HL-60 (cell line): ENCODE measurements at places on chromosomes 3 and 15.

GRCh38 chr3:147113293-147114044, 292.9 kb downstream of the ZIC4 start:
- no peak for DNase-seq

DNA sequence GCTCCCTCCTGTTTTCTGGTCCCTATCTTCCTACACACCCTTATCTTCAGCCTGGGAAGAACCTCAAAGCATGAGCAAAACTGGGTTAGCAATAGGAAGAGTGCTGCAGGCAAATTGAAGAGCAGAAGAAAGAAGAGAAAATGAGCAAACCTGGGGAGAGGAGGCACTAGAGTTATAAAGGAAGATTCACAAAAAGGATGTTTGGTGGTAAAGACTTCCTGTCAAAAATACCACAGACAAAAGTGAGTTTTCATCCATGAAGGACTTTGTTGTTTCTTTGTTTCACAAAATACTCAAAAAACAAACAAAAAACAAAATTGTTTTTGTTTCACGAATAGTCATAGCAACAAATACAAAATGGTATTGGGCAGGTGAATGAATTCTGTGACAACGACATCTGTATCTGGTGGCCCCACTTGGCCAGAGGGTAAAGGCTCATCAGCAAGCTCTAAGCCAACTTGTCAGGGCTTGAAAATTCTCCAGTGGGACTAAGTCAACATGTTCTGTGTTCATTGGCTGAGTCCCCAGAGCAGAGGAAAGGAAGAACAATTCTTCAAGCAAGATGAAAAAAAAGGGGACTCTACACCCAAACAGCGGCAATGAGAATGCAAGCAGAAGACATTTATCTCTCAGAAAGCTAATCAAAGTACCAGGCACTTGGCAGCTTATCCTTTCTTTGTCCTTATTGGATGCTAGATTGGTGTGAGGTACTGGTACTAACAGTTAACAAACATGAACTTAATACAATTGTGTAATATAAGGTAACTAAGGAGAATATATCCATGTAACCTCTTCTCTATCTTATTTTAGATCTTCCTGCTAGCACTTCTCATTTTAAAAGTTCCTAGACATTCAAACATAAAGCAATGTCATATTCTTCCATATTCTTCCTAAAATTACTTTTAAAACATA, 9.7 kb downstream of the ATP8B4 start:
- no peak for DNase-seq

GRCh38 chr3:177934001-177934891, 602.0 kb upstream of the KCNMB2 start:
- no peak for DNase-seq

DNA sequence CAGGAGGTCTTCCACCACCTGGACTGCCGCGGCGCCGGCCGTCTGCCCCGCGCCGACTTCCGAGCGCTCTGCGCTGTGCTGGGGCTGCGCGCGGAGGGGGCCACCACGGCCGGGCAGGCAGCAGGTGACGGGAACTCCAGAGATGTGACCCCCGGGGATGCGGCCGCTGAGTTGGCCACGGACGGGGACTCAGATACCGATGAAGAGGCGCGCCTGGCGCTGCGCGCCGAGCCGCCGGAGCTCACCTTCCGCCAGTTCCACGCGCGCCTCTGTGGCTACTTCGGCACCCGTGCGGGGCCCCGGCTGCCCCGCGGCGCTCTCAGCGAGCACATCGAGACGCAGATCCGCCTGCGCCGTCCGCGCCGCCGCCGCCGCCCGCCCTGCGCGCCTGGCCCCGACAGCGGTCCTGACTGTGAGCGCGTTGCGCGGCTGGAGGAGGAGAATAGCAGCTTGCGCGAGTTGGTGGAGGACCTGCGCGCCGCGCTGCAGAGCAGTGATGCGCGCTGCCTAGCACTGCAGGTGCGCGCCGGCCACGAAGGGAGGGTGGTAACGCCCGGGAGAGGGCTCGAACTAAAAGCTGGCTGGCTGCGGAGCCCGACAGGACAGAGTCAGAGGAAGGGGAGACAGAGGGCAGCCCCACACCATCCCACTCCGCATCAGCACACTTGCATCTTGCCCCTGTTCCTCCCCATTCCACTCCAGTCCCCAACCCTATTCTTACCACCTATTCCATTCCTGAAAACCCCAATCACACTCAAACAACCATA, 885 bp downstream of the EFCC1 start:
- DNase-seq = no peak

DNA sequence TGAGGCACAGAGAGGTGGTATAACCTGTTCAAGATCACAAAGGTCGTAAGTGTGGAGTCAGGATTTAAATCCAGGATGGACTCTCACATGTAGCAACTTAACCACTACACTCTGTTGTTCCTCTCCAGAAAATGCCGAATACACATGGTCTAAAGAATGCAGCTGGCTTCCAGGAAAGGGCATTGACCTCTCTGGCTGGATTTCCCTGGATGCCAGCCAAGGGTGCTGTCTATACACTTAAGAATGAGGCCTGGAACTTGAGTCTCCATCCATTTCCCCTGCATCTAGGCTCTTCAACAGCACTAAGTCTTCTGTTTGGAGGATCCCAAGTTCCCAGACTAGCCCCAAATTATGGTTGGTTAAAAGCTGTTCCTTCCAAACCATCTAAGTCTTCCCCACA, 60.5 kb downstream of the CERS3 start:
- DNase-seq = no peak

DNA sequence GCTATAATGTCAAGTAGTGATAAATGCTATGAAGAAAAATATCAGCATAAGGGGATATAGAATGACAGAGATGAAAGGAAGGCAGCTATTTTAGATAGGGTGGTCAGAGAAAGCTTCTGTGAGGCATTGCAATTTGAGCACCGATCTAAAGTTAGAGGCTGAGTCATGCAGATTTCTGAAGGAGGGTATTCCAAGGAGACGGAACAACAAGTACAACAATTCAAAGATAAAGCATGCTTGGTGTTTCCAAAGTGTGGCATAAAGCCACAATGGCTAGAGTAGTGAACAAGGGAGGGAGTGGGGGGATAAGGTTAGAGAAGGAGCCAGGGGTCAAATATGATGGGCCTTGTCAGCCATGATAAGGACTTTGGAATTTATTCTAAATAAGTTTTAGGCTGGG, 71.9 kb downstream of the PFN2 start:
- DNase-seq = no peak

DNA sequence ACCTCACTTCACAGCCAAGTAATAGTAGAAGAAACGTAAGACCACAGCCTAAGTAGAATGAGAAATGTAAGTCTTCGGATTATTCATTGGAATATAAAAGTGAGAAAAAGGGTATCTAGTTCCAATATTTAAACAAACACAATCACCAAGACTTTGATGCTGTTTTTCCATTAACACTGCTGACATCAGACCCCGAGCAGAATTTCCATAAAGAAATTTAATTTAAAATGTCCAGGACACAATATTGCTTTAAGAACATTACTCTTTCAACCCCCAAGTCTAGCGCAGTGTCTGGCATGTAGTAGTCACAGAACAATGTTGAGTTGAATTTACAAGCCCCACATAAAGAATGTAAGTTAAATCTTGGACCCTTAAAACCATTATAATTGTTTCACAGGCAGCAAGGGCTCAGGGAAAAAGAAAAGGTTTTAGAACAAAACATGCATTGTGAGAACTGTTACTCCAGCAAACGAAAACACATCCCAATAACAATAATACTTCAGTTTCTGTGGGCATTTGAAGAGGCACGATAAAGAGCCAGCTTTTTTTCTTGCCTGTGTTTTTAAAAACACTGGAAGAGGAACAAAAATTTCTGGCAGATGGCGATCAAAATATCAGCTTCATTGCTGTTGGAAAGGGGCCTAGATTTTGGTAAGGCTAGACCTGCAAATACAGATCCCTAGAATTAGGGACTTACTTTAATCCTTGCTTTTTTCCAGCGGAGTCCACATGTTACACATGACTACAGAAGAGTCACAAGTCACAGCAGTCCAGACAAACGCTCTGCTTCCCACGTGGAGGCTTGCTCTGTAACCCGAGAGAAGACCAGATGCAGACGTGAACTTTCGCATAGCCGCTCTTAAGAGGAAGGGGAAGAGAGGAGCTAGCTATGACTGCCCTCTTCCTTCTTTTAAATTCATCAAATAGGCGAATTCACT, 77.9 kb upstream of the IGSF10 start:
- DNase-seq = peak; percentile 57

GRCh38 chr3:129598000-129598381, 8.5 kb downstream of the PLXND1 start:
- DNase-seq = no peak

DNA sequence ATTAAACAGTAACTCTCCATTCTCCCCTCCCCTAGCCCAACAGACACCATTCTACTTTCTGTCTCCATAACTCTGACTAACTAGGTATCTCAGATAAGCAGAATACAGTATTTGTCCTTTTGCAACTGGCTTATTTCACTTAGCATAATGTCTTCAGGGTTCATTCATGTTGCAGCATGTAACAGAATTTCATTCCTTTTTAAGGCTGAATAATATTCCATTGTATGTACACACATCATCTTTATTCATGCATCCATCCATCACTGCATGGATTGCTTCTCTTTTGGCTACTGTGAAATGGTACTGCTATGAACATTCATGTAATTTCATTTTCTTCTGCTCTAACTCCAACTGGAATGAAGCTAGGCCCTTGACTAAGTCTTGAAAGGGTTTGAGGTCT, 2.0 kb upstream of the PTPN23 start:
- DNase-seq = no peak

GRCh38 chr3:120773932-120774331, 31.4 kb downstream of the GTF2E1 start:
- DNase-seq = no peak

- peak; percentile 7 for DNase-seq
These were observed 441.9 kb upstream of the MDFIC2 start for GRCh38 chr3:70754314-70754713.

- DNase-seq = no peak
These were observed 82.9 kb downstream of the ST6GAL1 start for GRCh38 chr3:187013159-187013716.

DNA sequence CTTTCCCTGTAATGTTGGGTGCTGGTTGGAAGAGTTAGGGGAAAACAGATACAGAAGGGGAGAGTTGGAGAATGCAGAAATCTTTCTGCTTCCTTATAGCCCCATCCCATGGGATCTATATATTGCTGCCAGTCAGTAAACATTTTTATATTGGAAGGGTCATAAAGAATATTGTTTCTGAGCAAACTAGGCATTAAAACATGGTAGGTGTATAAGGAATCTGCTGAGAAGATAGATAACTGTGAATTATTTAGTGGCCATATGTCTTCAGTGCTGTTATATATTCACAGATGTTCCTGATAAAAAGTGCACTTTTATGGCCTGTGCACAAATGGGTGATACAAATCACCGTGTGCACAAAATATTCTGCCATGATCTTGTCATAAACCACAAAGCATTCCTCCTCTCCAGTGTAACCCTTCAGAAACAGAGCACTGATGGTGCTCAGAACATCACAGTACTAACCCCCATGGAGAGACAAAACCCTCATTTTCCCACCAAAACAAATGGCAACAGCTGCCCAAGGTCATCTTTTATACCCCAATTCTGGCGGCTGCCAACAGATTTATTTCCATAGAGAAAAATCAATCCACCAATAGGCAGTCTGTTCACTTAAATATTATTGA, 269.3 kb downstream of the SLC9A9 start:
- DNase-seq = no peak

GRCh38 chr3:71010726-71011455, 572.6 kb downstream of the FOXP1 start:
- no peak for DNase-seq

DNA sequence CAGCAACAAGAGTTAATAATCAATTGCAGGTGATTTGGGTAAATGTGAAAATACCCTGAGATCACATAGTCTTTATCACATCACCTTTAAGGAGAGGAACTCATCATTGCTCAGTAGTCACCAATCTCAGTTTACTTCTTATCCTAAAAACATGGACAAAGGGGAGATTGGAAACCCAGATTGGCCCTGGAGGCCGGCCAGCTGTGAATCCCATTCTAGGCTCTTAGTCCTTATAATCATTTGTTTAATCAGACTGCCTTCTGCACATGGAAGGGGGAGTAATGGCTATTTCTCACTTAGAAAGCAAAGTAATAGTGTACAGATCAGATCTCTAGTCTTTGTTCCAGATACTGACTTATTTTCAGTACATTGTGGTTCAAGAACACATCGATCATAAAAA, 37.2 kb upstream of the CPB1 start:
- no peak for DNase-seq

- no peak for DNase-seq
These were observed 289.5 kb upstream of the RGMA start for GRCh38 chr15:93378558-93378957.

GRCh38 chr3:126113733-126114442, 30.0 kb upstream of the SLC41A3 start:
- DNase-seq = no peak

DNA sequence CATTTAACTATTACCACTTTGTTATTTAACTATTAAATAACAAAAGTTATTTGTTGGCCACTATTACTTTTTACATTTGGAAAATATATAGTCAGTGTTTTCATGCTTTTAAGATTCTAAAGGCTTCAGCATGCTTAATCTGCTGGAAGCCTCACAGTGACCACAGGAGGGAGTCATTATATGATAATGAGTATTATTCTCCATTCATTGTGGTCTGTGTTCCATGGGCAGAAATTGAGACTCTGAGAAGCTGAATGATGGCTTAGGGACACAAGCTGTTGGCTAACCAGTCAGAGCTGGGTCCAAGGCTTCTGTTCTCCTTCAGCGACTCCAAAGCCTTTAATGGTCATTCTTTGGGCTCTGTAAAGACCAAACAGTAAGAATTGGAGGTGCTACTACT, 64.7 kb downstream of the BFSP2 start:
- no peak for DNase-seq
